CD8-positive, alpha-beta memory T cell (primary cell): ENCODE measurements at places on chromosomes 3 and 15.

DNA sequence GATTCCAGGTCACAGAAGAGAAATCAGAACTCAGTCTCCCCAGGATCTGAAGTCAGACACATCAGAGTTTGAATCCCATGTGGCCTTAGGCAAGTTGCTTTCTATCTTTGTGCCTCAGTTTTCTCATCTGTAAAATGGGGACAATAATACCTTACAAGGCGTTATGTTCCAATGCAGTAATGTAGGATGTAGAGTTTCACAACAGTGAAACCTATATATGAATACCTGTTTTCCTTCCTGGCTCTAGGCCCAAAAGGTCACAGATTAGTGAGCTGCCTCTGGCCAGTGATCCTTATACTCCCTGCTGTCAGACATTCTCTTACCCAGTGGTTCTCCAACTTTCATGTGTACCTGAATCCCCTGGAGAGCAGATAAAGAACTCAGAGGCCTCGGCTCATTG, 72.9 kb upstream of the OXTR start:
- DNase-seq = no peak

- DNase-seq = no peak
Observed at GRCh38 chr15:80850941-80851451, 71.8 kb downstream of the CEMIP start.

- DNase-seq = no peak
Observed at GRCh38 chr3:31423482-31423881, 109.2 kb upstream of the STT3B start.

DNA sequence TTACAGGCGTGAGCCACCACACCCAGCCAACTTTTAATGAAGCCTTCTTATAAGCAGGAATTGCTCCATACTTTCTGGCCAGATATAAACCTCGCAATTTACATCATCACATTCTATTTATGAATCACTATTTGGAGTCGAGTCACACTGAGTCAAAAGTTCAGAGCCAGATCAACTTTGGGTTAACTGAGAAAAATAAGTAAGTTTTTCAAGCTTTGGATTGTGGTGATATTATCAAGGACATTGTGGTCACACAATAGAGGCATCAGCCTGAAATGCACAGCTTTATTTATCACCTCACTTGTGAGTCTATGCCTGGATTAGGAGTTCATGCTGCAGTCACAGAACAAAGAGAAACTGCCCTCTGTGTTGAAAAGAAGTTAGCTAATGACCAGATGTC, 1163.5 kb downstream of the ROBO1 start:
- DNase-seq = no peak

DNA sequence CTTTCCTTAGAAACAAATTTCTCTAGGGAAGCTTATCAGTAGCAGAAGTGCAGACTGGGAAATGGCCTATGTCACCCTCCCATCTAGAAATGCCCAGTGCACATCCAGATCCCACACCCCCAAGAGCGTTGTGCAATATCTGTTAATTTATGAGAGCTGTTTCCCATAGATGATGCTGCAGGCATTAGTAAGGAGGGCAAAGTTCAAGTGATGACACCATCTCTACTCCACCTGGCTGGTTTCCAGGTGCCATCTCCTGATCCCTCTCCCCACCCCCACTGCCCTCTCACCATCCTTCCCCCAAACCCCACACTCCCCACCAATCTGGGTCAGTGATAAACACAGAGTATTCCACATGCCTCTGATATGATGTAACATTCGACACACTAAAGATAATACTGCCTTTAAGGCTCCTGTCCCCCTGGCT, 39.4 kb downstream of the AGTR1 start:
- DNase-seq = no peak

GRCh38 chr15:95880031-95880570, 450.4 kb upstream of the NR2F2 start:
- no peak for DNase-seq

GRCh38 chr3:128190501-128190900, 37.2 kb downstream of the EEFSEC start:
- no peak for DNase-seq
